ENCODE measurements at places on chromosomes 1 and 21. TPM values are rescaled to one million over a fixed set of nuclear protein-coding genes. Genes with fewer than 3 reads are reported as not detected.

Gene TRNP1
- 10.4 TPM for polyA plus RNA-seq

Gene LCE2B
- not detected for polyA plus RNA-seq

Gene KCNT2
- polyA plus RNA-seq, result 0.12 TPM

Gene DNAJC16
- polyA plus RNA-seq, result 3.0 TPM

Gene LCE2A
- polyA plus RNA-seq, result not detected

Gene LCE3E
- not detected for polyA plus RNA-seq

Gene FCER1G
- 227 TPM for polyA plus RNA-seq

Gene CD244
- 0.48 TPM for polyA plus RNA-seq

Gene TCP10L
- polyA plus RNA-seq, result 0.40 TPM

Gene ZBTB21
- polyA plus RNA-seq, result 1.9 TPM

Gene KRTAP13-2
- polyA plus RNA-seq, result not detected

Gene ADGRB2
- polyA plus RNA-seq, result 5.0 TPM

Gene MYCBP
- polyA plus RNA-seq, result 10.2 TPM

Gene SFT2D2
- 4.6 TPM for polyA plus RNA-seq
